ENCODE measurements at places on chromosomes 3 and 15.

GRCh38 chr15:63918317-63918672 is 84.5 kb upstream of the HERC1 start:
- no peak for DNase-seq

DNA sequence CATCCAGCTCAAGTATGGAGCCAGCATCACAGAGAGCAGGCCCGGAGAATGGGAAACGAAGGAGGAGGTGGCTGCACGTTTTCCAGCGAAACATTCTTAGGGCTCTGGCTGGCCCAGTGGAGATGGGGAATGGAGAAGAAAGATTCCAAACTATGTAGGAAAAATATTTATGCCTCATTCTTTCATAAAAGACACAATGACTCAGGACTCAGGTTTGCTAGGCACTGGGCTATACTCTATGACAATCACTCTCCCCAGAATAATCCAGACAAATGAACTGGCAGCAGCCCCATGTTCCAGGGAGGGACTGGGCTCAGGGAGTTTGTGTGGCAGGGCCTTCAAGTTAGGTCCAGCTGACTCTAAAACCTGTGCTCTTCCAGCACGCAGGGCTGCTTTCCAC is 110.8 kb upstream of the RAD18 start:
- DNase-seq, result peak; percentile 24

GRCh38 chr3:154778057-154778456 is 302.1 kb upstream of the MME start:
- no peak for DNase-seq

DNA sequence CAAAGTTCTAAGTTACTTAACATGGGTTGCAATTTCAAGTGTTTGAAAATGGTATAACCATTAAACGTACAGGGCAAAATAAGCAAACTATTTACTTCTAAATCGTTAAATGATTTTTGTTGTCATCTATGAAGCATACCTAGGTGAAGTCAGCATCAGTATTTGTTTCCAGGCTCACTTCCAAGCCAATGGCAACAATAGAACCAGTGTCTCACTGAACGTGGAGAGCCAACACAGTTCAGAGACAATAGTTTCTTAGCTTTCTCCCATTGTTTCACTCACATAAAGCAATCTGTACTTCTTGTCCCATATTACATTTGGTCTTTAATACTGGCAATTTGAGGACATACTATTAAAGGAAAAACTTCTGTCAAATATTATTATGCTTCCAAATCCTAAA is 397.2 kb downstream of the MECOM start:
- DNase-seq, result no peak

GRCh38 chr3:35500641-35501350 is 138.5 kb upstream of the ARPP21 start:
- no peak for DNase-seq
